ENCODE measurements at places on chromosomes 11 and 22. TPM values are rescaled to one million over a fixed set of nuclear protein-coding genes. Genes with fewer than 3 reads are reported as not detected.

GRCh38 chr22:46149512-46150033 is 753 bp upstream of the PPARA start:
- H3K4me3 ChIP-seq: peak overlapping the region; percentile 79
- peak overlapping the region; percentile 68 for H3K27ac ChIP-seq
- no peaks in the 10 kb centered on the region for H3K27me3 ChIP-seq
- peaks cover 7% of the 10 kb centered on the region for H3K4me1 ChIP-seq
- peaks cover 8% of the 10 kb centered on the region for H3K36me3 ChIP-seq
- DNase-seq: peak; percentile 87

- peak overlapping the region; percentile 95 for H3K27ac ChIP-seq
- H3K36me3 ChIP-seq: no peaks in the 10 kb centered on the region
- peaks cover 37% of the 10 kb centered on the region for H3K4me1 ChIP-seq
- DNase-seq: no peak
- no peak overlapping the region for H3K4me3 ChIP-seq
These were observed 15.1 kb downstream of the CRELD2 start for GRCh38 chr22:49933236-49934159.

DNA sequence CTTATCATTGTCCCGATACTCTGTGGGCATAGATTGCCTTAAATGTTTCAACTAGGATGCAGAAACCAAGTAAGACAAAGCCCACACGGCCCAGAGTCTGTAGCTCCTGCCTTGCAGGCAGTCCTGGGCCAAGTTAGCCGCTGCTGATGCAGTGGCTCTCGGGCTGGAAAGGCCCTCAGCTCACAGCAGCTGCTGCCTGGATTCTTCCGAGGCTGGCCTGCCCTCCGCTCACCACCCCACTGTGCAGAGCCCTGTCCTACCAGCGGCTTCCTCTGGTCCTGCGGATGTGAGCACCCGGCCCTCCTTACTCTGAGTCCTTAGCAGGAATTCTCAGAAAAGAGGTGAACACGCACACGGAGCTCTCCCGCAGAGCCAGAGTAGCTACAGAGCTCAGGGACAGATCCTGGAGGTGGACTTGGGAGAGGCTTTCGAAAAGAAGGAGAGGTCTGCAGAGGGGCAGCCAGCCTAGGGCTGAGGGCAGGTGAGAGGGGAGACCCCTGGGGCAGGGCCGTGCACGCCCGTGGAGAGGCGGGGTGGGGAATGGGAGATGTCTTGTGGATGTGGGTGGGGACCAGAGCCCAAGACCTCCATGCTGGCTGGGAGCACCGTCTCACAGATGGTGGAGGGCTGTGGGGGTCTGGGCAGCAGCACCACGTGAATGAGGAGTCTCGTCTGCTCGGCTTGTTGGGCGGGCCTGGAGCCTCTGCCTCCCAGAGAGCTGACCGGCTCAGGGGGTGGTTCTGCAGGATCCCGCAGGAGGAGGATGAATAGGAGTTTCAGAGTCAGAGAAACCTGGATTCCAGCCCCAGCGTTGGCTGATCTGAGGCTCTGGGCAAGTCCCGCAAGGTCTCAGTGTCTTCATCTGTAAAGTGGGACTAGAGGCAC is 117.4 kb upstream of the B3GAT1 start:
- no peaks in the 10 kb centered on the region for H3K4me1 ChIP-seq
- no peak overlapping the region for H3K27ac ChIP-seq
- H3K36me3 ChIP-seq: no peaks in the 10 kb centered on the region
- no peak overlapping the region for H3K4me3 ChIP-seq

DNA sequence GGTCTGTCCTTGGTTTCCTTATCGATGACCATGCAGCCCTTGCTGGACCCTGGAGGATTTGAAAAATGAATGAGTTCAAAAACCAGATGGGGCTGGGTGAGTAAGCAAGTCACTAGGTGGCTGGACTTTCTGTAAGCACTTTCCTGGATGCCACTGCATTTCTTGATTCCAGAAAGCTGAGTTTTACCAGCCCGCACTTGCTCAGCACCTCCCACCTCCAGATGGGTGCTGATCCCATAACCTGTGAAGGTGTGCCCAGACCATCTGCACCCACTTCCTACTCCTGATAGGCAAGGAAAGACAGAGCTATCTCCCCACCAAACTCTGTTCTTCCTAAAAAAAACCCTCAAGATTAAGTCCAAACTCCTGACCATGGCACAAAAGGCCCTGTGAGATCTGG is 21.1 kb downstream of the ASCC2 start:
- no peak for DNase-seq
- H3K27ac ChIP-seq: no peak overlapping the region
- peaks cover 20% of the 10 kb centered on the region for H3K4me1 ChIP-seq
- peaks cover 98% of the 10 kb centered on the region for H3K36me3 ChIP-seq
- no peak overlapping the region for H3K4me3 ChIP-seq

DNA sequence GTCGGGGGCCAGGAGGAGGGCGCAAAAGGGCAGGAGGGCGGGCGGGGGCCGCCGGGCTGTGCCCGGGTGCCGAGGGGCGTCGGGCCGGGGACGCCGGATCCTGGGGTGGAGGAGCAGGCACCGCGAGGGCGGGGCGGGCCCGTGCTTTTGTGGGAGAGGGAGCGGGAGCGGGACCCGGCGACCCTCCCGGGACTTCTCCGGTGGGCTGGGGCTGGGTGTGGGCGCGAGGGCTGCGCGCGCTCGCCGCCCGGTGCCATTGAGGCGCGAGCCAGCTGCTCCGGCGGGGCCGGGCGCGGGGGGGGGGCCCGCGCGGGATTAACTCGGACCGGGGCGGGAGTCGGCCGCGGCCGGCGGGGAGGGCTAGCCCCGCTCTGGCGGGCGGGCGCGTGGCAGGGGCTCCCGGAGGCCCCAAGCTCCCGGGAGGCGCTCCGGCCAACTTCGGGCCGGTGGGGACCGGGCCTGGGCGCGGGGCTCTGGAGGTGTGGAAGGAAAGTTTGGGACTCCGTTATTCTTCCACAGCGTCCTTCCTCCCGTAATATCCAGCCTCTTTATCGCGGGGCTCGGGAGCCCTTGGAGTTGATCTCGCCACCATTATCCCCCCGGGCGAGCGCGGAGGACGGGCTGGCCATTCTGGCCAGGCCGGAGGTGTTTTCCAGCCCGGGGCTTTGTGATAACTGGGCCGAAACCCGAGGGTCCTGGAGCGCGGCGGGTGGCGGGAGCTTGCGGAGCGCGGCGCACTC is 936 bp downstream of the CECR2 start:
- H3K4me3 ChIP-seq: peak overlapping the region; percentile 67
- no peak for DNase-seq
- peaks cover 7% of the 10 kb centered on the region for H3K27me3 ChIP-seq
- H3K36me3 ChIP-seq: no peaks in the 10 kb centered on the region

- DNase-seq: no peak
- no peak overlapping the region for H3K4me3 ChIP-seq
- H3K27ac ChIP-seq: no peak overlapping the region
- no peaks in the 10 kb centered on the region for H3K27me3 ChIP-seq
- H3K4me1 ChIP-seq: no peaks in the 10 kb centered on the region
These were observed 1727.5 kb downstream of the LRRC4C start for GRCh38 chr11:39732001-39732400.

DNA sequence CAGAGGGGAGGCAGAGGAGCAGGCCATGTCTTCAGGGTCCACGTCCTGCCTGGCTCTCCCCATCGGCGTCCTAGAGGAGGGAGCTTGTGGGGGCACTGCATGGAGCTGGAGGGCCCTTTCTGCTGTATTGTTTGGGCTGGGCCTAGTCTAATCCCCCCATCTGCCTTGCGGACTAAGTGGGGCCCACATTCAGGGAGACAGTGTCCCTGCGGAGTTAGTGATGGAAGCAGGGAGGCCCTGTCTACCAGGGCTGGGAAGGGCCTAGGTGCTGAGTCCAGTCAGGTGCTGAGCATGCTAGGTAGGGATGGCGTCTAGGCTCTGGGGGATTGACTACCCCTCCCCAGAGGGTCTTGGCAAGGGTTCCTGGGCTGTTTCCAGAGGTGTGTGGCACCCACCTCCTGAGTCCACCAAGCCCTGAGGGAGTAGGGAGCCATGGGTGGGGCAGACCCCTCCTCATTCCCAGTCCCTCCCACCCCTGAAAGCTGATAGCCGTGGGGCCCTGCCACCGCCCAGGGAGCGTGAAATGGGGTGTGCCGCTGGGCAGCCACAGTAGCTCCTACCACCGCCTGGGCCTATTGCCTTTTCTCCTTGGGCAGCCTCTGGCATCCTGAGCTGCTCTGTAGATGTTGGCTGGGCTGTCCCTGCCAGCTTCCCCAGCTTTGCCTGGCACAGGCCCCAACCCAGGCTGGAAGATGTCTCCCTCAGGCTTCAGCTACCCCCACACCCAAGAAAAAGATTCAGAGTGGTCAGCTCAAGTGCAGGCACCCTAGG is 1.9 kb upstream of the POLD4 start:
- H3K27me3 ChIP-seq: no peaks in the 10 kb centered on the region
- H3K36me3 ChIP-seq: no peaks in the 10 kb centered on the region
- no peak for DNase-seq
- no peak overlapping the region for H3K4me3 ChIP-seq
- peaks cover 67% of the 10 kb centered on the region for H3K4me1 ChIP-seq

- no peaks in the 10 kb centered on the region for H3K4me1 ChIP-seq
- no peak overlapping the region for H3K27ac ChIP-seq
- no peak for DNase-seq
- H3K4me3 ChIP-seq: no peak overlapping the region
These were observed 7.6 kb downstream of the TMPRSS5 start for GRCh38 chr11:113698515-113698914.

GRCh38 chr11:126956635-126957034 is 43.9 kb downstream of the KIRREL3 start:
- H3K27me3 ChIP-seq: no peaks in the 10 kb centered on the region
- H3K36me3 ChIP-seq: no peaks in the 10 kb centered on the region
- no peak for DNase-seq
- H3K27ac ChIP-seq: no peak overlapping the region
- H3K4me3 ChIP-seq: no peak overlapping the region

GRCh38 chr11:130553306-130553705 is 104.9 kb downstream of the ADAMTS15 start:
- H3K4me3 ChIP-seq: no peak overlapping the region
- no peaks in the 10 kb centered on the region for H3K27me3 ChIP-seq
- H3K36me3 ChIP-seq: no peaks in the 10 kb centered on the region
- H3K27ac ChIP-seq: peak overlapping the region; percentile 13
- H3K4me1 ChIP-seq: peaks cover 3% of the 10 kb centered on the region
- no peak for DNase-seq

DNA sequence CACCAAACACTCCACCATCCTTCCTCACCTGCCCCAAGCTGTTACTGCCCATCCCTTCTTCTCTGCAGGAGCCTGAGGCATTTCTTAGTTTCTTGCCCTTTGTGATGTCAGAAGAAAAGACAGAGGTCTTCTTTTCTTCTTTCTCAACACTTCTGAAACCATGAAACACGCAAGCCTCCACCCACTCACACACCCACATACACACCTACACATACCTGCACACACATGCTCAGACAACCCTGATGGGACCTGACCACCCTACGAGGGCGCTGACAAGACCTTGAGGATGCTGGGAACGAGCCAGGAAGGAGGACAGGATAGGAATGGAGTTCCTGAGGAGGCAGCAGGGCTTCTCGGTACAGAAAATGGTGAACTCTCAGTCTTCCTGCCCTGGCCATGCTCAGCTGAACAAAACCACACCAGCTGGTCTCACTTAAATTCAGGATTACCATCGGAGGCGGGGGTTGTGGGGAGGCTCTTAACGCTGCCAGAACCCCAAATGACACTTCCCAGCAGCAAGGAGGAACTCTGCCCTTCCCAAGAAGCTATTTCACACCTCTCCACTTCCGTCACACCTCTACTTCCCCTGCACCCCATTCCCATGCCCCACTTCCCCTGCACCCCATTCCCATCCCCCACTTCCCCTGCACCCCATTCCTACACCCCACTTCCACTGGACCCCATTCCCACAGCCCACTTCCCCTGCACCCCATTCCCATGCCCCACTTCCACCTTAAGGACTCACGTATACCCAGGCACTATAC is 41.0 kb downstream of the CSF2RB start:
- no peak overlapping the region for H3K4me3 ChIP-seq
- H3K36me3 ChIP-seq: no peaks in the 10 kb centered on the region
- peaks cover 31% of the 10 kb centered on the region for H3K27me3 ChIP-seq
- H3K27ac ChIP-seq: peak overlapping the region; percentile 42

- H3K4me3 ChIP-seq: no peak overlapping the region
- no peaks in the 10 kb centered on the region for H3K27me3 ChIP-seq
- DNase-seq: peak; percentile 16
- H3K27ac ChIP-seq: no peak overlapping the region
- H3K36me3 ChIP-seq: no peaks in the 10 kb centered on the region
- no peaks in the 10 kb centered on the region for H3K4me1 ChIP-seq
These were observed 1348.2 kb upstream of the RAG2 start for GRCh38 chr11:37946155-37946766.

- H3K27ac ChIP-seq: no peak overlapping the region
- H3K4me3 ChIP-seq: no peak overlapping the region
- no peaks in the 10 kb centered on the region for H3K4me1 ChIP-seq
- no peak for DNase-seq
These were observed 65.8 kb upstream of the NECTIN1 start for GRCh38 chr11:119794756-119795155.

- no peaks in the 10 kb centered on the region for H3K27me3 ChIP-seq
- peaks cover 100% of the 10 kb centered on the region for H3K36me3 ChIP-seq
- no peak for DNase-seq
- H3K27ac ChIP-seq: no peak overlapping the region
- no peak overlapping the region for H3K4me3 ChIP-seq
These were observed 19.3 kb upstream of the RASL10A start for GRCh38 chr22:29334696-29335344.

DNA sequence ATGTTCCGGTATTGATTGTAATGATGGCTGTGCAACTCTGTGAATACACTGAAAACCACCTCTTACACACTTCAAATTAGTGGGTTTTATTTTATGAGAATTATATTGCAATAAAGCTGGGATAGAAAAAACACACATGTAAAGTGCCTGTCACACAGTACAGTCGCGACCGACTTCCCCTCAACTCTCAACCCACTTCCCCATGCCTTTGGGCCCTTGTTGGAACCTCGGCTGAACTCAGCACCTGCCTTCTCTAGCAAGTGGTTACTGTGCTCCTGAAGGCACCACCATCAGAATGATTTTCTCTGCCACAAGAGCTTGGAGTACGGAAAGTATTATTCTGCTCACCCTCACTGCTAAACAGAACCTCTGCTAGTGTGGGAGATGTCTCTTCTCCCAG is 13.5 kb downstream of the KCNJ1 start:
- no peak overlapping the region for H3K27ac ChIP-seq
- H3K4me3 ChIP-seq: no peak overlapping the region
- no peaks in the 10 kb centered on the region for H3K4me1 ChIP-seq
- DNase-seq: no peak

KLHL35 gene
- 2.1 TPM for total RNA-seq

UBXN1 gene
- 67.5 TPM for total RNA-seq

UCP2 gene
- 142 TPM for total RNA-seq

PHOX2A gene
- not detected for total RNA-seq

Measured in left lung (tissue), 14 donors.